ENCODE measurements at places on chromosomes 6 and 20. TPM values are rescaled to one million over a fixed set of nuclear protein-coding genes. Genes with fewer than 3 reads are reported as not detected.

DNA sequence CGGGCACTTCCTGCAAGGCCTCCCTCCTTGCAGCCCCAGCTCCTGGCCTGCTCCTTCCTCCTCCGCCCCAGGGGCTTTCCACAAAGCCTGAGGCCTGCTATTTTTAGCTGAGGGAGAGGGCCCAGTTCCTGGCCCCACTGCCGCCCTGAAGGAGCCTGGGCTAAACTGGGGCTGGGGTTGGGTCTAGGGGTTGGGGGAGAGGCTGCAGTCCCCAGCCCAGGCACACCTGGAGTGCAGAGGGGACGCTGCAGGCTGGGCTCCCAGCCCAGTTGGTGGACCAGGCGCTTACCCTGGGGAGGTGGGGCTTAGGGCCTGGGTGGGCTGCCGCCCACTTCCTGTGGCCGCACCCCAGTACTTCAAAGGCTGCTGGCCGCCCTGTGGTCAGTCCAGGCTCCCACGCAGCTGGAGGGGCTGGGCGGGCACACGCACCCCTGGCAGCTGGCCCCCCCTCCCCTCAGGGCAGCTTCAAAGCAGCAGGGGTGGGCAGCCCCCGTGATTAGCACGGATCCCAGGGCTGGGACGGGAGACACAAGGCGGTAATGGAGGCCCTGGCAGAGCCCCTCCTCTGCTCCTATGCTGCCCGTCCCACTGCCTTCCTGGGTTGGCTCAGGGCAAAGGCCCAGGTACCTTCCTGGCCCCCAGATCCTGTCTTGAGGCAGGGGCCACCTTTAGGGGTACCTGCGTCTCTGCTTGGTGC, 7.1 kb upstream of the ABHD16B start:
- no peak for DNase-seq

DNA sequence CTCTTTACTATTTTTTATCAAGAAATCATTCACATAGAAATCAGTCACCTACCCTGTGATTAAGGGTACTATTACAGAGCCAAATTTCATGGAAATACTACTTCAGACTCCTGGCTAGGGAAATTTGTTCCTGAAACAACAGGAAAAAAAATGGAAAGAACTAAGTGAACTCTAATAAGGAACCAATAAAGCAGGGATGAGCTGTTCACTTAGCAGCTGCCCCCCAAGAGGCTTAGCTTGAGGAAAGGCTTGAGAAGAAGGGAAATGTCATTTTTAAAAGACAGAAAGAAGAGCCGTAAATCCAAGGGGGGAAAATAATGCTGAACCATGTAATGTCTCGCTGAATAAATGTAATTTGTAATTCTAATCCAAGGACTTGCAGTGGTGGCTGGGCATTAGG, 88.8 kb downstream of the COL21A1 start:
- DNase-seq = no peak

GRCh38 chr6:123986938-123987337, 183.3 kb downstream of the NKAIN2 start:
- DNase-seq = no peak

DNA sequence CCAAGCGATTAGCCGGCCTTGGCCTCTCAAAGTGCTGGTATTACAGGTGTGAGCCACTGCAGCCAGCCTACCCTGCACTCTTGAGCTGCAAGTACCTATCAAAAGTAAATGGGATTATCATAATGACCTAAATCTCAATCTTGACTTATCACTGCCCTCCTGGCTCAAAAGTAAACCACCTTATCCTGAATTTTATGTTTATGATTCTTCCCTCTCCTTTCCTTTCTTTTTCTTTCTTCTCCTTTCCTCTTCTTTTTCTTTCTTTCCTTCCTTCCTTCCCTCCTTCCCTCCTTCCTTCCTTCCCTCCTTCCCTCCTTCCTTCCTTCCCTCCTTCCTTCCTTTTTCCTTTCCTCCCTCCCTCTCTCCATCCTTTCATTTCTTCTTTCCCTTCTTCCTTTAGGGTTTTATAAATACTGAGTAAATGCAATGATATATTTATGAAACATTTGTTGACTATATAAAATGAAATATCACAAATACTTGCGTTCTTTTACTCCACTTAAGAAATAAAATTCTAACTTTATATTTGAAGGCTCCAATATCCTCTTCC, 21.0 kb downstream of the SPATS1 start:
- no peak for DNase-seq

GRCh38 chr20:49595811-49596561, 28.0 kb upstream of the PTGIS start:
- DNase-seq = no peak

GRCh38 chr6:31669676-31670075, at the start of gene LY6G5B:
LY6G5B (plus strand) TSS chr6:31669976; CDS start chr6:31670951, 975 bp downstream.
- DNase-seq = no peak

DNA sequence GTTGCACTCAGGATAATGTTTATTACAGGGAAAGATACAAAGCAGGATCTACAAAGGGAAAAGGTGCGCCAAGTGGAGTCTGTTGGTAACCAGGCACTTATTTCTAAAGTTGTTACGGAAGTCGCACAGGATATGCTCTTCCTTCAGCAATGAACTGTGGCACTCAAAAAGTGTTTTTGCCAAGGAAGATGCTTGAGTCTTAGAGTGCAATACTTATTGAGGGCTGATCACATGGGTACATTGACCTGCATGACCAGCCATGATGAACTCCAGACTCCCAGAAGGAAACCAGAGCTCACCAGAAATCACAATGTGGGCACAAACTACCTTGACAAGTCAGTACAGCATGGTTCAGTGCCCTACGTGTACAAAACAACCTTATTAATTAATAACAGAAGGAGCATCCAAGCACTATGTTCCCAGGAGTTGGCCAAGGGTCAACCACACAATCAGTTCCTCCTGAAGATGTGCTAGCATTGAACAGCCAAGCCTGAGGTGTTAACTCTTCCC, 270.7 kb upstream of the TFAP2D start:
- DNase-seq = no peak

DNA sequence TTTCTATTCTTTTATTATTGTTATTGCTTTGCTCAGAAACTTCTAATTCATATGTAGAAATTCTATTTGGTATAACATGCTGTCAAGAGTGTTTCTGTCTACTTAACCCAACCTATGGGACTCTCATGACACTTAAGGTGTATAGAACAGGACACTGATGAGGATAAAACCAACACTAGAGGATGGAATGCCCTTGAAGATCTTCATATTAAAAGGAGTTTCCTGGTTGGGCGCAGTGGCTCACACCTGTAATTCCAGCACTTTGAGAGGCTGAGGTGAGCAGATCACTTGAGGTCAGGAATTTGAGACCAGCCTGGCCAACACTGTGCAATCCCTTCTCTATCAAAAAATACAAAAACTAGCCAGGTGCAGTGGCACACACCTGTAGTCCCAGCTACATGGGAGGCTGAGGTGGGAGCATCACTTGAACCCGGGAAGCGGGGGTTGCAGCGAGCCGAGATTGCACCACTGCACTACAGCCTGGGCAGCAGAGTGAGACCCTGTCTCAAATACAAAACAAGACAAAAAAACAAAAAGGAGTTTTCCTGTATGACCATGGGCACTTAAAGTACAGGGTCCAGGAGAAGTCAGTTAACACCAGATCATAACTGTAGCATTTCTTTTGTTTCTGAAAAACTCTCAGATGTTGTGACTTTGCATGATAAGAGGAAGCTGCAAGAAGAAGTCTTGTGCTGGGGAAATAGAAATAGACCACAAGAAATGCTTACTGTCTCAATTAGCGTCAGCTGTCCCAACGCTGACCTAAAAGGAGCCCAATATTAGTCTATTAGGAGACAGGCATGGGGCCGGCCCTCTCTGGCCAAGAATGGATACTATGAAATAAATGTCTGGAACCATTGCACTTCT, 38.9 kb upstream of the CD2AP start:
- no peak for DNase-seq

Gene BANF2
- total RNA-seq = not detected

Gene HLA-DRB1
- 0.13 TPM for total RNA-seq

Gene NRN1
- not detected for total RNA-seq

Gene SEMG1
- total RNA-seq = not detected
